Brain pericyte (primary cell): ENCODE measurements at places on chromosomes 12 and 14.

GRCh38 chr14:96053600-96054381 is 14.6 kb downstream of the C14orf132 start:
- peak; percentile 79 for DNase-seq

DNA sequence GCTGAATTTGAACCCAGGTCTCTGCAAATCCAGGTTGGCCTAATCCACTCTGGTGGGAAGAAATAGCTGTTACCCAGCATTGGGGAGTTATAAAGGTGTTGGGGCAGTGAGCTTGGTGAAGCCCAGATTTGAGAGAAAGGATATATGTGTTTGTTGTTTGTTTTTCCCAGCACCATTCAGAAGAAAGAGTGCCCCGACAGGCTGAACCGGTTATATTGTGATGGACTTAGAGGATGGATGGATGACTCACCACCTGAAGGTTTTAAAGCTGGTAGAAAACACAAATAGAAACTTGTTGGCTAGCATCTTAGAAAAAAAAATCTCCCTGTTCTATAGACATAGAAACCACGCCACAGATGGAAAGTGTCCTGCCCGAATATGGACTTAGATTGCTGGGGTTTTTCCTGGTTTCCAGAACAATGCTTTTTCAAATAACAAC is 404.6 kb downstream of the MED13L start:
- no peak for DNase-seq

DNA sequence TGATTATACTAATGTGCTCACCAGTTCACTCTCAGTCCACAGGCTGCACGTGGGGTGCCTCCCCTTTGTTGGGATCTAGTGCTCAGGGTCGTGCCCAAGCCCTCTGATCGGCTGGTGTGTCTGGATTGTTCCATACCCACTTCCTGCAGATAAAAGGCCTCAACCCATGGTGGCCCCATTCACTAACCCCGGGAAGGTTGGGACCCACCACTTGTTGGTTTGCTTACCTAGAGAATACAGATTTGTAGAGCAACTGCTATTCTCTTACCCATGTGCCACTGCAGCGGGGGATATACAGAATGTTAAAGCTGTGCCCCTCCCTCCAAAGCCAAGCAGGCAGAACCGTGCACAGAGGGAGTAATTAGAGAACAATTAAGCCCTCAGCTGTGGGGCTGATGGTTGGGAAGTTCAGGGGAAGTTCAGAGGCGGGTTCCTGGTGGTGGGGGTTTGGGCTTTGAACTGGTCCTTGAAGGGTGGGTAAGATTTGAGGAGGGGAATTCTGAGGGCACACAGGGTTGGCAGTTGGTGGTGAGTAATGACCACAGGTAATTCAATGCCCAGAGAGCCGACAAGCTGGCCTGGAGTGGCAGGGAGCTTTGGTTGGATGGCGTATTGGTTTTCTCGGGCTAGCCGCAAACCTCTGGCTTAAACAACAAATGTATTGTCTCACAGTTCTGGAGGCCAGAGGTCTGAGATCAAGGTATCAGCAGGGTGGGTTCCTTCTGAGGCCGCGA is 68.8 kb downstream of the ADCK1 start:
- no peak for DNase-seq

DNA sequence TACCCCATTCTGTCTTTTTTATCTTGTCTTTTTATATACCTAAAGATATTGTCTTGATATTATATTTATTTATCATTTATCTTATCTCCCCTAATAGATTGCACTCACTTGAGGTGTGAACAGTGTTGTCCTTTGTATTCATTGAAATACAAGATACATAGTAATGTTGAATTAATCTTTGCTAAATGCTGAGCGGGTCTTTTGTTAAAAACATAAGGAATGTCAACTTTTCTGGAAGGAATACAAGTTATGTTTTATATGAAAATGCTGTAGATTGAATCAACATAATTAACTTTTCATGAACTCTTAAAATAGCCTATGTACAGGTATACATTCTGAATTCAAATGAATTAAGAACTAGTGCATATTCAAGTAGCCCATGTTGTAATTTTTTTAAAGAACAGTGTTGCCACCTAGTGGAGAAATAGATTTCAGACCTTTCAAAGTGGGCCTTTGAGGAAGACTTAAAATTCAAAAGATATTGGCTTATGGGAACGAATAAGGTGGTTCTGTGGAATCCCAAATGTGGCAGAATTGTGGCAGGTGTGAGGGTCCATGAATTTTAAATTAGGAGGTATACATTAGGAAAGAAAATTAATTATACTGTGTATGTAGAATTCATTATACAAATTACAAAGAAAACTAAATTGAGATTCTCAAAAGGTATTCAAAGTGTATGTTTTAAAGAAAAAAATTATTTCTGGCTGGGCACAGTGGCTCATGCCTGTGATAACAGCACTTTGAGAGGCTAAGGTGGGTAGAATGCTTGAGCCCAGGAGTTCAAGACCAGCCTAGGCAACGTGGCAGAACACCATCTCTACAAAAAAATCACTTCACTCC is 19.1 kb downstream of the BBOF1 start:
- DNase-seq = peak; percentile 11

DNA sequence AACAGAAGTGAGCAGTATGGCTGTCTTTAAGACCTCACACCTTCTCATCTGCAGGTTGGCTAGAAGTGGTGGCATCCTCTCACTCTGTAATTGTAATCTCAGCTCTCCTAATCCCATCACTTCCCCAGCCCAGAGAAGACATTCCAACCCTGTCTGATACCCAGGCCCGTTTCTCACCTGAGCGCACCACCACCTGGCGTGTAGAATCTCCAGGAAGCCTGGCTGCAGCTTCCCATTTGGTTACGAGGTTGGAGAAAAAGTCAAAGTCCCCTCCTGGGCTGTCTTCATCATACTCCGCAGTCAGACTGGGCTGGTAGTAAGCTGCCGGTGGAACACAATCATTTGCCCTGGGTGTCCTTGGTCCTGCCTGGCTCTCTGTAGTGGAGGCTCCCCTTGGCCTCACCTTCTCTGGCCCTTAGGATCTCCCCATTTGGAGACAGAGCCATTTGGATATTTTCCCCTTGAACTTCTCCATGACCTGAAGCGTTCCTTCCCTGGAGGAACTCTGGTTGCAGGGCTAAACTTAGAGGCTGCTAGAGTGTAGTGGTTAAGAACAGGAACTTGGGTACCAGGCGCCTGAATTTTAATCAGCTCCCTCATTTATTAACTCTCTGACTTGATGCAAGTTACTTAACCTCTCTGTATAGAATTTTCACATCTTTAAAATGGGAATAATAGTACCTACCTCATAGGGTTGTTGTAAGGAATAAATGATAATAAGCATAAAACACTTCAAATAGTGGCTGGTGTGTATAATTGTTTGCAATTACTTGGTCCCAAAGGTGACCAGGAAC is 1.8 kb downstream of the SDR39U1 start:
- DNase-seq = no peak

DNA sequence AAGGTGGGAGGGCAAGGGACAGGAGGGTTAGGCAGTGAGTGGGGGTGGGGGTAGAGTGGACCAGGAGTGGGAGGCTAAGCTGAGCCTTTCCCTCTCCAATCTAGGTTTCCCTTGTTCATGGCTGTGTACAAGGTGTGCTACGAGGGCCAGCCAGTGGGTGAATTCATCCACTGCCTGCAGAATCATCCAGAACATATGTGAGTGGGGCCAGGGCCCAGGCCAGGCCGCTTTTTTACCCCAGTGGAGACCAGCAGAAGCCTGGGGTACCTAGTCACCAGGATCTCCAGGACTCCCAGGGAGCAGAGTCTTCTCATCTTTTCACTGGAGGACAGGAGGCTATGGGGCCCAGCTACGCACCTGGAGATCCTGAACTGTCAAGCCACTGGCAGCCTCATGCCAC is 2.7 kb upstream of the COX14 start:
- no peak for DNase-seq

DNA sequence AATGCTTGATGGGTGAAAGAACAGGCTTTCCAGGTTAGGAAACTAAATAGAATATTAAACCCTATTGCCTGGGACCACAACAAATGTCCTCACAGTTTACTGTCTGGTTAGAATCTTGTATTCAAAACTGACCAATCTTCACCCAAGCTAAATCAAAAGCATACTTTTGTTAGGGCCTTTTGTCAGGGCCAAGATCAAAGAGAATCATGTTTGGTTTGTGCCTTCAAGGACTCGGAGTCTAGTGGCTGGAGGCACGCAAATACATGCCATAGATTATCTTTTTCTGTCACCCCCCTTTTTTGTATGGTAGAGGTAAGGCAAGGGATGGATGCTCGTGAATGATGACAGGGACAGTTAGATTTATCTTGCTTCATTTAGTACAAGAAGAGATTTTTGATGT is 51.1 kb upstream of the AKAP6 start:
- no peak for DNase-seq
